Midbrain (tissue), 1 donor: ENCODE measurements at places on chromosomes 2 and 18.

GRCh38 chr2:205684871-205685313, 2.6 kb downstream of the NRP2 start:
- peak; percentile 42 for DNase-seq

DNA sequence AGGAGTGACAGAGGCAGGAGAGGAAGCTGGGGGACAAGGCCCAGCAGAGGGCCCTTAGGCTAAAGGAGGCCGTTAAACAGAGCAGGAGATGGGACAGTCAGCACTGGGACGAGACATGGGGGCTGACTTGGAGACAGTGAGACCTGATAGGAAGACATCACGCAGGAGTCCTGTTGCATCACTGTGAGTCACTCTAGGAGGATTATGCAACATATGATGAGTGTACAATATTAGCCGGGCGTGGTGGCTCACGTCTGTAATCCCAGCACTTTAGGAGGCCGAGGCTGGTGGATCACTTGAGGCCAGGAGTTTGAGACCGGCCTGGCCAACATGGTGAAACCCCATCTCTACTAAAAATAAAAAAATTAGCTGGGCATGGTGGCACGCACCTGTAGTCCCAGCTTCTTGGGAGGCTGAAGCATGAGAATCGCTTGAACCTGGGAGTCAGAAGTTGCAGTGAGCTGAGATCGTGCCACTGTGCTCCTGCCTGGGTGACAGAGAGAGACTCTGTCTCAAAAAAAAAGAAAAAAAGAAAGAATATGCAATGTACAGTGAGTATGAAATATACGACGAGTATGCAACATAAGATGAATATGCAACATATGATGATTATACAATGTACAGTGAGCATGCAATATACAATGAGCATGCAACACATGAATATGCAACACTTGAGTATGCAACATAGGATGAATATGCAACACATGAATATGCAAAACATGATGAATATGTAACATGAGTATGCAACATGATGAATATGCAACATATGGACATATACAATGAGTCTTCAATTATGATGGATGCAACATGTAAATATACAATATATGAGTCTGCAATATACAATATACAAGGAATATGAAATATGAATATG, 83.3 kb upstream of the ID2 start:
- no peak for DNase-seq

DNA sequence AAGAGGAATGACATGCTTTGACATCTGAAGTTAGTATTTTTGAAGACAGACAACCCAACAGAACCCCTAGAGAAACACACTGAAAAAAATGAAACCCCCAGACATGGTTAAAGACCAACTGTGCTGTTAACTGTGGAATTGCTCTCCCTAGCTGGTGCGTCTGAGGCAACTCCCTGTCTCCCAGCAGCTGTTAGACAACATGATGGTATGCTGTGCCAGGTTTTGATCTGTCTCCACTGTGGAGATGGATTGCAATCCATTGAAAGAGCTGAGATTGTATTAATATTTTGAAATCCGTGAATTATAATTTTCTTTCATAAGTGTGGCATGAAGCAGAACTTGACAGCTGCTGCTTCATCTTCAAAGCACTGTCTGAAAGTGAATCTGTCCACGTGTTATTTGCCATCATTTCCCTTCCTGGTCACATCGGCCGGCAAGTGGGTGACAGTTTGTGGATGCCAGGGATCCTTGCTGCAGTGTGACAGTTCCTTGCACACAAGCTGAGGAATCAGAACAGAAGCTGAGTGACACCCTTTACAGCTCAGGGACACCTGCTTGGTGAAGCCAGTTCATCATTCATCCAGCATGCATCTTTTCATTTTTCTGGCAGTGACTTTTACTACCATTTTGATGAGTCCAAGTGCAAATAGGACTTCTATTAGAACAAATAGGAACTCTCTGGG, 58.2 kb upstream of the ACSL3 start:
- DNase-seq: no peak

- DNase-seq: no peak
These were observed 3.1 kb downstream of the EFR3B start for GRCh38 chr2:25044990-25045389.

GRCh38 chr2:61658841-61659780, 121.0 kb upstream of the XPO1 start:
- peak; percentile 30 for DNase-seq

- DNase-seq: no peak
These were observed 198.5 kb downstream of the UBE2E3 start for GRCh38 chr2:181178823-181179412.

- DNase-seq: no peak
These were observed 177.5 kb downstream of the CD8B2 start for GRCh38 chr2:106664669-106665068.

GRCh38 chr18:2641638-2642037, 13.9 kb upstream of the SMCHD1 start:
- DNase-seq: no peak

- DNase-seq: no peak
These were observed 35.1 kb upstream of the YWHAQ start for GRCh38 chr2:9665898-9666297.

GRCh38 chr2:183592271-183592670, 468.0 kb downstream of the NUP35 start:
- DNase-seq: no peak

DNA sequence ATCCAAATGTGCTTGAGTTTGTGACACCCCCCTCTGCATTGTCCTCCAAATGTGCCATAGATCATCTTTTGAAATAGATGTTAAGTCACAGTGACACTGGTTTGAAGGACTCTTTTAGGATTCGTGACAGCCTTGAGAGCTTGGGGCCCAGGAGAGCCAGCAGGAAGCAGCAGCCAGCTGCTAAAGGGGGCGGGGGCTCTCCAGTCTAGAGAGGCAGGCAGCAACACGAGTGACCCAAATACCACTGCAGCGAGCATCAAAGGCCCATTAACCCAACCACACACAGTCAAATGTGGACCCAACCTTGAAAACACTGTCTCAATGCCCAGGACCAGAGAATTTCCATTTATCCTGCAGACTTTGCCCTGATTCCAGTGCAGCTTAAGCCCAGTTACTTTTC, 75.6 kb downstream of the ZBTB7C start:
- DNase-seq: no peak

- DNase-seq: no peak
These were observed 16.4 kb downstream of the IGFBP2 start for GRCh38 chr2:216649574-216649973.

- DNase-seq: no peak
These were observed 152.9 kb downstream of the MYO3B start for GRCh38 chr2:170330881-170331280.

- DNase-seq: no peak
These were observed 1749.0 kb upstream of the CELF4 start for GRCh38 chr18:39314595-39314994.

- no peak for DNase-seq
These were observed 792.6 kb downstream of the EPHA4 start for GRCh38 chr2:220779511-220779910.

DNA sequence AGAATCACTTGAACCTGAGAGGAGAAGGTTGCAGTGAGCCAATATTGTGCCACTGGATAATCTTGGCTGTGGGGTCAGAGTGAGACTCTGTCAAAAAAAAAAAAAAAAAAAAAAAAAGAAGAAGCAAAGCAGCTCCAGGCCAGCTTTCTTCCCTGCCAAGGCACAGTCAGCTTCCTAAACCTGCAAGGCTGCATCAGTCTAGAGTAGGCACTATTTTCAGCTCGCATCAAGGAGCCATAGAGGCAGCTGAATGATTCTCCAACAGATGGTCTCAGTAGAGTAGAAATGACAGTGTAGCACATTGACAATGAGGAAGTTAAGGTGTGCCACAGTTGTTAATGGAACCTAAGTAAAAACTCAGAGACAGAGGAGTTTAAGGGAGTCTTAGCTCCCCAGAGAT, 35.6 kb downstream of the BMP10 start:
- DNase-seq: no peak

DNA sequence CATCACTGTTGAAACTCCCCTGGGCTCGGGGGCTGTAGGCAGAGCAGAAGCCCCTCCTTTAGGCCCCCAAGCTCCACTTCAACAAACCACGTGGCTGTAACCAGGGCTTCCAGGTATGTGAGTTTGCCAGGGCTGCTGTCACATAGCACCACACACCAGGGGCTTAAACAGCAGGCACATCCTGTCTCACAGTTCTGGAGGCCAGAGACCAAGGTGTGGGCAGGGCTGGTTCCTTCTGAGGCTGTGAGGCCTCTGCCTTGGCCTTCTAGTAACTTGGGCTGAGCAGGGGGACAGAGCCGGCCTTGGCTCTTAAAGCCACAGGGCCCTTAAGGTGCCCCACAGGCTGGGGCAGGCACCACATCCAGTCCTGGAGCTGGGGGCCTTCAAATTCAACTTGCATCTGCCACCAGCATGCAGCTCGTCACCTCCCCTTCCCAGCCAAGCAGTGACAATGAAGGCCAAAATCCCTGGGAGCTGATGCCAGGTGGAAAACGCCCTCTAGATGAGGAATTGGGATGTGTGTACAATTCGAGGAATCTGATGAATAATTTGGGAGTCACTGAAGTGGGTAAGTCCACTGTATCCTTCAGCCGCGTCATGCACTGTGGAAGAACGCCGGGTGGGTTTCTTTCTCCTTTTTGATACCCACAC, 104.2 kb upstream of the ODC1 start:
- DNase-seq: no peak

DNA sequence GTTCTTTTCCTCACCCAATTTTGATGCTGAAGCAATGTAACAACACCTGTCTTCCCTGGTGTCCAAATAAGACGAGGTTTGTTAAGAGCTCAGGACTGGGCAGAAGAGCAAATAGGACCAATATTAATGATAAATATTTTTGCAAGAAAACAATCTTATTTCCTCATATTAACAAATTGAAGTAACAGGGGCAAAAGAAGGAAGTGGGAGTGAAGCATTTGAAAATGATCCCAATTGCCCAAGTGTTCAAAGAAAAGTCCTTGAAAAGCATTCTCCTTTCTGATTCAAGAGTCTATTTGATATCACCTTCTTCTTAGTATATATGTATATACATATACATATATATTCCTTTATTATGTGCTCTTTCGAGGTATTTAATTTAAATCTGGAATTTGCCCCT, 418.8 kb downstream of the ARHGAP15 start:
- no peak for DNase-seq

GRCh38 chr2:137221797-137222492, 456.6 kb downstream of the THSD7B start:
- DNase-seq: no peak

- no peak for DNase-seq
These were observed 25.0 kb downstream of the SPP2 start for GRCh38 chr2:234075518-234075915.

DNA sequence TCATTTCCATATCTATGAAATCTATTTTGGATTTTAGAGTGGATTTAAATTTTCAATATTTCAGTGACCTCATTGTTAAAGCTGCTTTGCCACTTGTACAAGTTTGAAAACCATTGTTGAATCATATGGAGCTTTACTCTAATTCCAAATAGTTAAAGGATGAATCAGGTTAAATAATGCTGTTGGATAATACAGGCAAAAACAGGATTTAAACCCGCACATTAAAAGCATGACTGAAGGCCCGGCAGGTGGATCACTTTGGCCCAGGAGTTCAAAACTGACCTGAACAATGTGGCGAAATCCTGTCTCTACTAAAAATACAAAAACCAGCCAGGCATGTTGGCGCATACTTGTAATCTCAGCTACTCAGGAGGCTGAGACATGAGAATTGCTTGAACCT, 68.3 kb downstream of the RIF1 start:
- DNase-seq: no peak

DNA sequence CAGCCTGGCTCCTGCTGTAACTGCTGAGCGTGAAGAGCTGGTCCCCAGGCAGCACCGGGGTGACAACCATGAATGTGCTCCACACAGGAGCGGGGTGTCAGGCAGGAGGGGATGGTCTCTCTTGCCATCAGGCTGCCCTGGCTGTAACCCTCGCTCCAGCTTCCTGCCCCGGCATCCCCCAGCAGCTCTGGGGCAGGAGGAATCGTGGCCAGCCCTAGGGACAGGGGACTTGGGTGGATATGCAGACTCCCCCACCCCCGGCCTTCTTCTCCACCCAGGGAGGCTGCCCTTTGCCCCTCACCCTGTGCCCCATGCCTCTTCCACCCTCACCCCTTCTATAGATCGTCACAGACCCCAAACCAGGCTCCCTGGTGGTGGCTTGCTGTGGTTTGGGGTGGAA, 69.4 kb upstream of the SMAD7 start:
- no peak for DNase-seq

DNA sequence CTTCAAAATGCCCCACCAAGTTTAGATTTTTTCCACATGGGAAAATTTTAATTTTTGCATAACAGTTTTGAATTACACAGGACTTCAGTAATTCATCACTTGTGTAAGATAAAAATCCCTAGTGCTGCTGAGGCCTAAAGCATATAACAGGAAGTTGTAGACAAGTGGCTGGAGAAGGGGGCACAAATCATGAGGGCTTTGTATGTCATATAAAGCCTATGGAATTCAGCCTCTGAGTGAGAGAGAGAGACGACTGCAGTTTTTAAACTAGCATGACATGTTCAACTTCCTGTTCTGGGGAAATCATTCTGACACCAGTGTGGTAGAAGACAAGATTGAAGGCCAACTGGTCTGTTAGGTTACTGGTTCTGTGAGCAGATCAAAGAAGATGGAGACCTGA, 187.3 kb upstream of the CHST9 start:
- no peak for DNase-seq

DNA sequence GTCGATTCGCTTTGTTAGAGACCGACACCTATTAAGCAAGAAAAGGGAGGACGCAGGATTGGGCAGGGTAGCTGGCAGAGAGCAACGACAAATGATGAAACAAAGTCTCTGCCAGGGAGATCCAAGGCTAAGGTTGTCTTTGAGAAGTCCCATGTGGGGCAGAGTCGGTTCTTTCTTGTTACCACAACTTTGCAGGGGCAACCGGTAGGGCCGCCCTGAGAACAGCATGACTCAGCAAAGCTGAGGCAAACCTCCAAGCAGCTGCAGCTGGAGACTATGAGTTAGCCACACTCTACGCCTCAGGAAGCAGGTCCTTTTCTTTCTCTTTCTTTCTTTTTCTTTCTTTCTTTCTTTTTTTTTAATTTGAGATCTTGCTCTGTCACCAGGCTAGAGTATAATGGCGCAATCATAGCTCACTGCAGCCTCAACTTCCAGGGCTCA, 452.3 kb upstream of the ID2 start:
- no peak for DNase-seq

GRCh38 chr18:78793313-78794070, 186.1 kb upstream of the SALL3 start:
- no peak for DNase-seq

- no peak for DNase-seq
These were observed 32.5 kb upstream of the SP100 start for GRCh38 chr2:230383453-230383852.

GRCh38 chr18:54086046-54086802, 138.2 kb downstream of the MBD2 start:
- DNase-seq: no peak

- no peak for DNase-seq
These were observed 243.6 kb downstream of the NEDD4L start for GRCh38 chr18:58287353-58288274.

GRCh38 chr2:46847185-46847710, 68.4 kb downstream of the MCFD2 start:
- DNase-seq: peak; percentile 15
